ENCODE measurements at places on chromosomes 6 and 20. TPM values are rescaled to one million over a fixed set of nuclear protein-coding genes. Genes with fewer than 3 reads are reported as not detected.

Gene FOXP4
- 7.6 TPM for total RNA-seq

Gene BNIP5
- not detected for total RNA-seq

Gene TSBP1
- total RNA-seq: not detected

Gene POU5F1
- total RNA-seq: not detected

Gene RCAN2
- total RNA-seq: 1.1 TPM

Gene SMLR1
- not detected for total RNA-seq

Gene RBBP8NL
- not detected for total RNA-seq

Gene TSHZ2
- 78.8 TPM for total RNA-seq

Gene GFRA4
- total RNA-seq: not detected

Gene HSPA12B
- total RNA-seq: not detected

Gene PACSIN1
- 0.57 TPM for total RNA-seq

Gene HFE
- total RNA-seq: 4.6 TPM

Gene SLC16A10
- 8.6 TPM for total RNA-seq

Gene LAMA5
- total RNA-seq: 0.05 TPM

Gene FGD2
- total RNA-seq: 3.1 TPM

Gene SLCO4A1
- 0.92 TPM for total RNA-seq

Gene GPSM3
- 268 TPM for total RNA-seq

Gene NR2E1
- not detected for total RNA-seq

Gene MAS1
- total RNA-seq: not detected

Gene HDAC2
- total RNA-seq: 57.2 TPM

Gene OR12D3
- total RNA-seq: not detected

Gene KCNK15
- 0.19 TPM for total RNA-seq

Gene APOBEC2
- not detected for total RNA-seq

Gene SPDEF
- 0.40 TPM for total RNA-seq

Gene FAM229B
- total RNA-seq: 2.5 TPM

Gene TNFRSF6B
- total RNA-seq: not detected

Gene FERMT1
- not detected for total RNA-seq

Gene CD164
- total RNA-seq: 149 TPM

Gene VNN1
- total RNA-seq: 1.1 TPM

Gene PCNA
- 21.6 TPM for total RNA-seq

Gene MCUR1
- total RNA-seq: 21.4 TPM

Gene GDAP1L1
- total RNA-seq: not detected

Gene TTPAL
- 17.0 TPM for total RNA-seq

Gene PLN
- total RNA-seq: not detected

Gene ZFP64
- total RNA-seq: 8.0 TPM

Gene EHMT2
- total RNA-seq: 71.5 TPM

All from naive thymus-derived CD4-positive, alpha-beta T cell (primary cell).